ENCODE measurements at places on chromosomes 6 and 20.

DNA sequence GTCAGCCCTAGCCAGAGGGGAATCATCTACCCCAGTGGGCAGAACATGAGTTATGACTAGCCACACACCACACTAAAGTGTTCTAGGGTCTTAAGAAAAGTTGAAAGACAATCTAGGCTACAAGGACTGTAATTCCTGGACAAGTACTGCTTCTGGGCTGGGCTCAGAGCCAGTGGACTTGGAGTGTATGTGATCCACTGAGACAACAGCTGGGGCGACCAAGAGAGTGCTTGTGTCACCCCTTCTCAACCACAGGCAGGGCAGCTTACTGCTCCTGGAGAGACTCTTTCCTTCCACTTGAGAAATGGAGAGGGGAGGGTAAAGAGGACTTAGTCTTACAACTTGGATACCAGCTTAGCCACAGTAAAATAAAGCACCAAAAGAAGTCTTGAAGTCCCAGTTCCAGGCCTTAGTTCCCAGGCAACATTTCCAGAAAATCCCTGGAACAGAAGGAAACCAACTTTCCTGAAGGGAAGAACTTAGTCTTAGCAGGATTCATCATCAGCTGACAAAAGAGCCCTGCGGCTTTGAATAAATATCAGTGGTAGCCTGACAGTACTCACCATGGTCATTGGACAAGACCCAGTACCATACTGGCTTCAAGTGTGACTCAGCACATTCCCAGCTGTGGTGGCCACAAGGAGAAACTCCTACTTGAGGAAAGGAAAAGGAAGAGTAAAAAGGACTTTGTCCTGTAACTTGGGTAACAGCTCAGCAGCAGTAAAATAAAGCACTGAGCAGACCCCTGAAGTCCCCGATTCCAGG is 355.1 kb upstream of the ADGRB3 start:
- no peak for DNase-seq

DNA sequence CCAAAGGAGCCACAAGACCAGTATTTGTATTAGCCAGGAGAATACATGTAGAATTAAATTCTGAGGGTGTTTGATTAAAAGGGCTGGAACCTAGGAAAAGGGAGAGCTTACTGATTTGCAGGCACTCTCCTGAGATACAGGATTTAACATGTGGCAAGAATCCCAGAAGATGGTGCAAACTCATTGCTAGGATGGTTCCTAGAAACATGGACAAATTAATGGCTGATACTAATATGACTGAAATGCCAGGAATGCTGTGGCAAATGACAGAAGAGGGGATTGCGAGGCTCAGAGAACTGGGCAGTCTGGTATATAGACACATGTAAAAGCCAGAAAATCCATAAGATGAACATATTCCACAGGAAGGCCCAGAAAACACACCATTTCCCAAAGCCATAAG is 118.1 kb downstream of the RWDD2A start:
- DNase-seq, result no peak

GRCh38 chr6:66725670-66726069 is 1018.6 kb upstream of the EYS start:
- no peak for DNase-seq

DNA sequence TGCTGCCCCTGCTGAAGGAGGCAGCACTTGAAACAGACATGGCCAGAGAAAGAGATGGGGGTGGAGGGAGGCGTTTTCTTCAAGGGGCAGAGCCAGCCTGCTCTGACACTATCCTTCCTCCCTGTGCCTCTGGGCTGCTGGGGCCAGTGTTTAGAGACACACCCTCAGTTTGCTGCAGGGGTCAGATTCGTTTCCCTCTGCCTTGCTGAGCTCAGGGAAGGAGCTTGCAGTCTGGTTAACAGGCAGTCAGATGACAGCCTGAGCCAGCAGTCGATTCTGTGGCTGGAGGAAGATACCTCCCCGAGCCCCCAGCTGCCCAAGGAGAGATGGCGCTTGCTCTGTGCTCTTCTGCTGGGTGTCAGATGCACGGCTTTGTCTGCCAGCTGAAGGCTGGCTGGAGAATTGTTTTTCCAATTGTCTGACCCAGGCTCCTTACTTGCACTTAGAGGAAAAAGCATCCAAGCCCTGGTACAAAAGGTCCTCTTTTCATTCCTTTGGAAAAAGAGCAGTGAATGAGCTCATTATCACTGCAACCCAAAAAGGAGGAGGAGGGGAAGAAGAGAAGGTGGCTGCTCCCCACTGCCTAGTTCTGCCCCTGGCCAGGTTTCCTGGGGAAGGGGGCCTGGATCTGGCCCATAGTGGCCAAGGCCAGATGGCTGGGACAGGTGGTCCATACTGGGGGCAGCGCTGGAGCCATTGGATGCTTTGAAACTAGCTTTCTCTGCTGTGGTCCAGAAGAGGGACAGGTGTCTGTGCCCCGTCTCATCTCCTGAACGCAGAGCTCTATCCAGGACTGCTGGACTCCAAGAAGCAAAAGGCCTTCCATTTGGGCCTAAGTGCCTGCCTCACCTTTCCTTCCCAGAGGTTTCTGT is 88.2 kb downstream of the TCP11 start:
- no peak for DNase-seq

DNA sequence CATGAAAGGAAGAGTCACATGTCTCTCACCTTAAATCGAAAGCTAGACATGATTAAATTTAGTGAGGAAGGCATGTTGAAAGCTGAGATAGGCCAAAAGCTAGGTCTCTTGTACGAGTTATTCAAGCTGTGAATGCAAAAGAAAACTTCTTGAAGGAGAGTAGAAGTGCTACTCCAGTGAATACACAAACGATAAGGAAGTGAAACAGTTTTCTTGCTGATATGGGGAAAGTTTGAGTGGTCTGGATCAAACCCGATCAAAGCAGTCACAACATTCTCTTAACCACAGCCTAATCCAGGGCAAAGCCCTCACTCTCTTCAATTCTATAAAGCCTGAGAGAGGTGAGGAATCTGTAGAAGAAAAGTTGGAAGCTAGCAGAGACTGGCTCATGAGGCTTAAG is 1.9 kb upstream of the TPD52L1 start:
- DNase-seq, result no peak

DNA sequence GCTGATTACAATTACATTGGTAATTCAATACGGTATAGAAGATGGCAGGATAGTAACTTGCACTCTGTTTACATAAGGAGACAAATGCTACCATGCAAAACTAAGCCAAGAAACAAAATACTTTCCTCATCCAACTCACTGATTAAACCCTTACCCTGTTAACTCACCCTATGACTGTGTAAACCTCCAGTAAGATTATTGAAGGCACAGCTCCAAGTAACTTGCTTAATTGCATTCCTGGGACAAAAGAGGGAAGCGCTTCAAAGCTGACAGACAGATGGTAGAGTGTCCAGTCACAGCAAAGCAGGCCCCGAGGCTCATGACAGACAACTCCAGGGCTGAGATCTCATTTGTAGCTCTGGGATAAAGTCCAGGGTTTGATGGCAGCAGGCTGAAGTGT is 6.9 kb upstream of the KIF16B start:
- no peak for DNase-seq

DNA sequence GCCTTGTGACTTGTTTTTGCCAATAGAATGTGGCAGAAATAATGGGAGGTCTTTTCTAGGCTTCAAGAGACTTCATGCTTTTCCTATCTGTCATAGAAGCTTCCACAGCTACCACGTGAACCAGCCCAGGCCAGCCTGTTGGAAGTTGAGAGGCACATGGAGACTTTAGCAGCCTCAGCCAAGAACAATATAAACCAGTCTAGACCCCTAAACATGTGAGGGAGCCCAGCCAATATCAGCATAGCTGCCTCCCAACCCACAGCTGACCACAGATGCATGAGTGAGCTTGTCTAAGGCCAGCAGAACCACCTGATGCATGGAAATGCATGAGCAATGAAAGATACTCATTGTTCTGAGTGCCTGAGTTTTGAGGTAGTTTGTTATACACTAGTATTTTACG is 540.7 kb upstream of the BTBD3 start:
- no peak for DNase-seq

GRCh38 chr6:15881150-15881549 is 218.3 kb upstream of the DTNBP1 start:
- DNase-seq, result no peak

DNA sequence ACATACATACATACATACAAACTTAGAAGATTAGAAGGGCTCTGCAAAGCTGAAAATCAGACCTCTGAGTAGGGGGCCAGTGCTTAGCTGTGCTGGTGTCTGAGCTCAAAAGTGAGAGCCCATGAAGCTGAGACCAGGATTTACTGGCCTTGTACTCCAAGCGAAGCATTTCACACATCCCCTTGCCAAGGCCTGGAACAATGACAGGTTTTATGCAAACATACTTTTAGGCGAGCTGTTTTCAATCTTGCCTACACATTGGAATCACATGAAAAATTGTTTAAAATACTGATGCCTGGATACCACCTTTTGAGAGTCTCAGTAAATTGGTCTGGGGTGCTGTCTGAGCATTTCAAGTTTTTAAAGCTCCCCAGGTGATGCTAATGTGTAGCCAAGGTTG is 80.9 kb upstream of the SRSF6 start:
- DNase-seq, result no peak

- no peak for DNase-seq
These were observed 23.1 kb downstream of the OR2B6 start for GRCh38 chr6:27980111-27980510.

DNA sequence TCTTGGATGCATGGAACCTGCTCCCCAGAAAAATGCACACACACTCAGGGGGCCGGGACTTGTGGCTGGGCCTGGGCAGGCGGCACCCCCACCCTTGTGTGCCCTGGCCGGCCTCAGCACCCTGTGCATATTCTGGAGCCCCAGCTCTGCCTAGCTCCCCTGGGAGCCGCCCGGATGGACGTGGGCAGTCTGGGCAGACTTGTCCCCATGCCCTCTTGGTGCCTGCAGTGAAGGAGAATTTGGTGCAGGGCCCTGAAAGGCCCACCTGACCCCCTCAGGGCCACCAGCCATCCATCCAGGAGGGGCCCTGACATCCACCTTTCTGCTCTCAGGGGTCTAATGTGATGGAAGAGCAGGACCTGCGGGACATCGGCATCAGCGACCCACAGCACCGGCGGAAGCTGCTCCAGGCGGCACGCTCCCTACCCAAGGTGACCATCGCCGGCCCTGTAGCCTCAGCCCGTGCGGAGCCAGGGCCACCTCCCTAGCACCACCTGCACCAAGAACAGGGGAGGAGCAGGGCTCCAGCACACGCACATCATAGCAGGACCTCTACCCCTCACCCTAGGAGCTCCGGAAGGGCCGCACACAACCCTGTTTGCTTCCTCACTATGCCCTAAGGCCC is 62.8 kb downstream of the TCP11 start:
- DNase-seq, result no peak

Measured in omental fat pad (tissue), 4 donors.